ENCODE measurements at places on chromosomes 16 and 17.

GRCh38 chr17:40243761-40244160 is 24.7 kb downstream of the WIPF2 start:
- no peak for DNase-seq

- no peak for DNase-seq
Measured at GRCh38 chr17:11780621-11781020, 182.4 kb downstream of the DNAH9 start.

GRCh38 chr17:3879186-3879585 is 13.7 kb downstream of the CAMKK1 start:
- no peak for DNase-seq

- no peak for DNase-seq
Measured at GRCh38 chr16:71576971-71577370, at the start of gene TAT. TSS of gene TAT (minus strand) at chr16:71577092. CDS start at chr16:71576415, 677 bp downstream.

DNA sequence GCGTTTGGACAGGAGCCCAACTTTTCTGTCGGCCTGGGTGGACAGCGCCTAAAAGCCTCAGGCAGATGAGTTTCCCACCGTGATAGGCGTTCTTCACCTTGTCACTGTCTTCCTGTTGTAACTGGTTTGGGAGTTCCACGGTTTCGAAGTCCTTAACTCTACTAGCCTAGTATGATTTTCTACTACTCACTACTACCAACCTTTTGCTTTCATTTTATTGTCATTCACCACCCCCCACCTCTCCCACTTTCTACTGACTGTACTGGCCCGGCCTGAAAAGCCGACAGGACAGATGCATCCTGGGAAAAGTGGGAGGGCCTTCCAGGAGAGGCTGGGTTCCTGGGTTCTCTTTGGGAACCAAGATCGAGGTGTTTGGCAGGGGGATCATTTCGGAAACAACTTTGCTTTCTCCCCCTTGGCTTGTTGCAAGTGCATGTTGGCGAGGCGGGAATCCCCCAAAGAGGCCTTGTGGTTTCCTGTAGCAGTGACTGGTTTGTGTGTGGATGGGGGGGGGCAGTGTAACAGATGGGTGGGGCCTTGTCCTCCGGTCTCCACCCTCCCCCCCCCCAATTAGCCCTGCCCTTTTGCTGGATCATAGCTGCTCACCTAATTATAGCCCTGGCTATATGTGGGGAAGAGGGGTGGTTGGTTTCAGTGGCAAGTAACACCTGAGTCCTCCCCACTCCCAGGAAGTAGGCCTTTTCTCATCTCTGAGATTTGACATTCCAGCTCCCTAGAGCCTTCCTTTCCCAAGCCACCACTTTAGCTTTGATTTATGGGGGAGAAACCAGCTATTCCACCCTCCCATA is 1.4 kb downstream of the EIF5A start:
- DNase-seq, result peak; percentile 79

DNA sequence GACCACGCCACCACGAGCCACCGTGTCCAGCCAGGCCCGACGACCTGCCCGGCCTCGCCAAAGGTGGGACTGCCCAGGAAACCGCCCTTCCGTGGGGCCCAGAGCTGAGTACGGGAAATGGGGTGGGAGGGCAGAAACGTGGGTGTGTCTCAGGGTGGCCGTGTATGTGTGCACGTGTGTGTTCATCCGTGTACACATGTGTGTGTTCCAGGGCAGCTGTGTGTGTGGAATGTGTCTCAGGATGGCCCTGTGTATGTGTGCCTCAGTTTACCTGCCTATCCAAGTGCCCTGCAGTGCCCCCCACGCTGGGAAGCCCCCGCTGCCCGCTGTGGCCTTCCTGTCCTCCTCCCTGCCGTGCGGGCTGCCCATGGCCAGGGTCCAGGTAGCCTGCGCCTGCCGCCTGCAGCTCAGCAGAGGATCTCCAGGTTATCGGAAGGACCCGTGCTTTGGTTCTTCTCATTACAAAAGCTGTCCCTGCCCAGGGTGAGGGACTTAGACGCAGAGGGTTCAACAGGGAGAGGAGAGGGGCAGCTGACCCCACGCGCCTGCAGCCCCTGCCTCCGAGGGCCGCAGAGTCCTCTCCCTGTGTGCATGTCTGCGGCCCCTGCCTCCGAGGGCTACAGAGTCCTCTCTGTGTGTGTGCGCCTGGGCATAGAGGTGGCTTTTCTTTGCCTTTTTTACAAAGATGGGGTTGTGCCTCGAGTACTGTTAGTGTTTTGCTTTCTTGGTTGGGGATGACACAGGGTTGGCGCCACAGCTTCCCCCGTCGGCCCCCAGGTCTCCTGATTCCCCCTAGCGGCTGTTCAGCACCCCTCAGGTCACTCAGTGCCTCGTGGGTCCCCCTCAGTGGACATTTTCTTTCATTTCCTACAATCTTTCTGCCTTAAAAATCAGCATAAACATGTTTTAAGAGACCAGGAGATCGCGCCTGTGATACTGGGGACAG is 23.6 kb downstream of the ZNF469 start:
- DNase-seq, result no peak
